Caco-2 (cell line): ENCODE measurements at places on chromosomes 11 and 22. TPM values are rescaled to one million over a fixed set of nuclear protein-coding genes. Genes with fewer than 3 reads are reported as not detected.

The AIFM3 gene
- 0.73 and 3.0 TPM in 2 replicates for total RNA-seq

The RPS6KA4 gene
- total RNA-seq, result 95.7 and 98.6 TPM in 2 replicates

The PLEKHB1 gene
- 12.7 and 15.5 TPM in 2 replicates for total RNA-seq

The ALDH3B1 gene
- total RNA-seq, result 8.2 and 9.1 TPM in 2 replicates

The LRRC74B gene
- total RNA-seq, result not detected in 2 replicates

- H3K4me3 ChIP-seq, result no peak overlapping the region
- H3K27me3 ChIP-seq, result no peaks in the 10 kb centered on the region
- peaks cover 16% of the 10 kb centered on the region for H3K4me1 ChIP-seq
- H3K27ac ChIP-seq, result peak overlapping the region; percentile 8
- no peak for DNase-seq
- H3K36me3 ChIP-seq, result no peaks in the 10 kb centered on the region
Measured at GRCh38 chr11:104694259-104695064, 203.8 kb downstream of the CASP12 start.

DNA sequence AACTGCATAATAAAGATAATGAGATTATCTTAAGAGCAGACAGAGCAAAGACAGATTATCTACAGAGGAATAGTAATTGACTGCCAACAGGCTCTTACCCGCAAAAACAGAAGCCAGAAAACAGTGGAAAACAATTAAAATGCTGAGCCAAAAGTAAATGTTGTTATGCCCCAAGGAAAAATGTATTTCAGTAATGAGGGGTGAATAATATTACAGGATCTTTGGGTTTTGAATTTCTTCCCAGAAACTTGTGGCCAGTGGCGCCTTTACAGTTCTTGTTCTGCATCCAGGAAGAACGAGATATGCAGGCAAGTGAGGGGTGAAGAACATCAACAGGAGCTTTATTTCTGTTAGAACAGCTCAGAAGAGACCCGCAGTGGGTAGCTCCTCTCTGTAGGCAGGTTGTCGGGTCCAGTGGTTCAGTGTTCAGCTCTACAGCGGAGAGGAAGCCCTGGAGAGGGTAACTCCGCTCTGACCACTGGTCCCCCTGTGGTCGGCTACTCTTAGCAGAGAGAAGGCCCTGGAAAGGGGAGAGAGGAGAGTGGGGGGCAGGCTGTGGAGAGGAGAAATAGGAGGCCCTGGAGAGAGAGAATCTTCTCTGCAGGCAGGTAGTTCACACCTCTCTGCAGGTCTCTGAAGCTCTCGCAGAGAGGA, 51.8 kb upstream of the SC5D start:
- H3K4me3 ChIP-seq, result no peak overlapping the region
- H3K27ac ChIP-seq, result no peak overlapping the region
- H3K27me3 ChIP-seq, result no peaks in the 10 kb centered on the region
- H3K4me1 ChIP-seq, result peaks cover 8% of the 10 kb centered on the region; the same call in 1 of the 2 replicates
- no peaks in the 10 kb centered on the region for H3K36me3 ChIP-seq

GRCh38 chr11:130323452-130324450, 9.0 kb upstream of the ZBTB44 start:
- H3K4me3 ChIP-seq, result no peak overlapping the region
- no peak for DNase-seq
- no peaks in the 10 kb centered on the region for H3K36me3 ChIP-seq
- H3K27me3 ChIP-seq, result no peaks in the 10 kb centered on the region
- H3K27ac ChIP-seq, result no peak overlapping the region
- peaks cover 2% of the 10 kb centered on the region for H3K4me1 ChIP-seq
